ENCODE measurements at places on chromosomes 4 and X.

DNA sequence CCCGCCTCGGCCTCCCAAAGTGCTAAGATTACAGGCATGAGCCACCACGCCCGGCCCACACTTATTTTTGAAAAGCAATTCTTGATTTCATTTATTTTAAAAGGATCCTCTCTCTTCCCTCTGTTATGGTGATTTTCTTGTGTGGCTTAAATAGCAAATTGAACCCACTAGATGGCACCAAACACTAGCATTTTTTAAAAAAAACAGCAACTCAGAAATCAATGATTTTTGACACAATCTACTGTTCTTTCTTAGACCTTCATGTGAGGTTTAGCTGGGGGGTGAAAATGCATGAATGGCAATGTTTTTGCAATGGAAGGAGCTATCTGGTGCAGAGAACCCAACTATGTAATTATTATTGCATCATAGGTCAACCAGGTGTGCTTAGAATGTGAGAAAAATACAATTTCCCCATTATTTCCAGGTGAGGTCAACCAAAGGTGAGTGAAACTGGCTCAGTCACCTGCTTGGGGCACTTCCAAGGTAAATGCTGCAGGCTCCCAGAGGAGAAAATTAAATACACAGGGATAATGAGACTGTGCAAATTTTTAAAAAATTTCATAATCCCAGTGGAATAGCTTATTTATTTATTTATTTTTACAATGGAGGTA, 226.7 kb upstream of the PRKX start:
- no peak for DNase-seq

DNA sequence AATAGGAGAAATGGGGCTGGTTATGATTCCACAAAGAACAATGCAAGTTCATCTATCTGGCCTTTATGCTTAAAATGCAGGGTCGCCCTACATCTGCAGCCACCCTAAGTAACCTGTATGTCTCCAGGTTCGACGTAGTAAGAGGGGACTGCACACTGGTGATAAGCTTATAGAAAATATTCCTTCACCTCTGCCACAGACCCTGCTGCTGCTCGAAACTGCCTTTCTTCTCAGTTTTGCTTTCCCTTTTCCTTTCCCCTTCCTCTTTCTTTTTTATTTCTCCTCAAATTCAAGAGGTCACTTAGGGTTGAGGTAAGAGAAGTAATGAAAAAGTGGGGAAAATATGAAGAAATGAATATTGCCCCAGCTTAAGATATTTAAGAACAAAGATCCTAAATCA, 123.5 kb downstream of the DCHS2 start:
- no peak for DNase-seq

GRCh38 chr4:53616219-53616618, 24.9 kb upstream of the LNX1 start:
- no peak for DNase-seq

DNA sequence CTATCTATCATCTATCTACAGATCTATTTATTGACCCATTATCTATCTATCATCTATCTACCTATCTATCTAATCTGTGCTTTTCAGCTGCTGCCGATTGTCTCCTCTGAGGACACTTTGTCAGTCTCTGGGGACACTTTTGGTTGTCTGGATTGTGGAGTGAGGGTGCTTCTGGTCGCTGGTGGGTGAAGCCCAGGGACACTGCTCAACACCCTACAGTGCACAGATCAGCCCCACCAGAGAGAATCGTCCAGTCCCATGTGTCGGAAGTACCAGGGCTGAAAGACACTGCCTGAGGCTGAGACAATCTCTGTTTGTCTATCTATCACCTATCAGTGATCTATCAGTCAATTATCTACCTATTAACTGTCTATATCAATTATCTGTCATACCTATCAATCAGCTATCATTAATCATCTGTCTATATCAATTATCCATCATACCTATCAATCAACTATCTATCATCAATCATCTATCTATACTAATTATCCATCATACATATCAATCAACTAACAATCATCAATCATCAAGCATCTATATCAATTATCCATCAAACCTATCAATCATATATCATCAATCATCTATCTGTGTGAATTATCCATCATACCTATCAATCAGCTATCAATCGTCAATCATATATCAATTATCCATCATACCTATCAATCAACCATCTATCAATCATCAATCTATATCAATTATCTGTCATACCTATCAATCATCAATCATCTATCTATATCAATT, 70.0 kb upstream of the PPP2R3B start:
- no peak for DNase-seq

- DNase-seq: no peak
Measured at GRCh38 chrX:145502670-145503069, 255.4 kb downstream of the SPANXN1 start.

Measured in stimulated activated CD8-positive, alpha-beta memory T cell treated with anti-CD3 and anti-CD28 coated beads, Interleukin-15, amount 100 ng/mL, for 48 hours (primary cell).